Osteoblast (primary cell): ENCODE measurements at places on chromosomes 4 and X. TPM values are rescaled to one million over a fixed set of nuclear protein-coding genes. Genes with fewer than 3 reads are reported as not detected.

The NLGN3 gene
- total RNA-seq = 0.29 and 0.36 TPM in 2 replicates

The CYLC1 gene
- total RNA-seq = not detected in 2 replicates

The SOD3 gene
- total RNA-seq = 2.1 and 4.3 TPM in 2 replicates

The CLNK gene
- total RNA-seq = not detected in 2 replicates

The AWAT2 gene
- total RNA-seq = not detected in 2 replicates

The TLR1 gene
- total RNA-seq = 2.4 and 3.3 TPM in 2 replicates

DNA sequence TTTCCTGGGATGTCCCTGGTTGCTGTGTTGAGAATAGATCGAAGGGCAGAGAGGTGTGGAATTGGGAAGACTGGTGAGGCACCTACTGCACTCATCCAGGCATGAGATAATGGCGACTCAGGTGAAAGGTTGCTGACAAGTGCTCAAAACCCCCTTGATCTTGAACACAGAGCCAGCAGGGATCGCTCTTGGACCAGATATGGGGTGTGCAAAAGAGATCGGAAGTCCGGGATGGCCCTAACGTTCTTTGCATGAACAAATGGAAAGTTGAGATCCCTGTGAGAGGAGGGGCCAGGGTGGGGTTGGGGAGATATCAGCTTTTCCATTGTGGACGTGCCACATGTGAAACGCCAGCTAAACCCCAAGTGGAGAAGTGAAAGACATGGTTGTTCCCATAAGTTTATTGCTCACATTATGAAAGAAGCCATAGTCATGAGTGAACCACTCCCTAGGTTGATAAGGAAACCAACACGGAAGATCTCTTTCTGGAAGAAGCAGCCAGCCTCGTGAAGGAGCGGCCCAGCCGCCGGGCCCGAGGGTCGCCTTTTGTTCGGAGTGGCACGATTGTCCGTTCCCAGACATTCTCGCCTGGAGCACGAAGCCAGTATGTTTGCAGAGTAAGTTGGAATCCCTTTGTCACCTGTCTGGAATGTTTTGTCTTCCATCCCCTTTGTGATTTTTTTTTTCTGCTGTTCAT, 22.6 kb upstream of the CLCN4 start:
- no peak overlapping the region for H3K27ac ChIP-seq
- H3K27me3 ChIP-seq = no peaks in the 10 kb centered on the region
- no peaks in the 10 kb centered on the region for H3K4me1 ChIP-seq
- DNase-seq = peak; percentile 57

- H3K4me1 ChIP-seq = no peaks in the 10 kb centered on the region
- no peak overlapping the region for H3K4me3 ChIP-seq
- H3K27ac ChIP-seq = no peak overlapping the region
- H3K36me3 ChIP-seq = no peaks in the 10 kb centered on the region
These were observed 22.8 kb upstream of the HSPA4L start for GRCh38 chr4:127759228-127759820.

- H3K27ac ChIP-seq = no peak overlapping the region
- no peak overlapping the region for H3K4me3 ChIP-seq
- no peaks in the 10 kb centered on the region for H3K4me1 ChIP-seq
These were observed 285.5 kb upstream of the PCDH7 start for GRCh38 chr4:30434656-30435055.

GRCh38 chrX:13793897-13794296, 23.0 kb downstream of the GPM6B start:
- H3K27me3 ChIP-seq = no peaks in the 10 kb centered on the region
- H3K4me3 ChIP-seq = no peak overlapping the region
- H3K4me1 ChIP-seq = peaks cover 5% of the 10 kb centered on the region
- H3K27ac ChIP-seq = no peak overlapping the region
- H3K36me3 ChIP-seq = no peaks in the 10 kb centered on the region

GRCh38 chr4:31009926-31010325, 289.8 kb downstream of the PCDH7 start:
- no peak overlapping the region for H3K27ac ChIP-seq
